ENCODE measurements at places on chromosomes 3 and 15.

GRCh38 chr3:195750797-195751520 lies 30.2 kb downstream of the MUC20 start:
- DNase-seq = no peak

- no peak for DNase-seq
Observed at GRCh38 chr3:12479919-12480427, 4.3 kb upstream of the TSEN2 start.

DNA sequence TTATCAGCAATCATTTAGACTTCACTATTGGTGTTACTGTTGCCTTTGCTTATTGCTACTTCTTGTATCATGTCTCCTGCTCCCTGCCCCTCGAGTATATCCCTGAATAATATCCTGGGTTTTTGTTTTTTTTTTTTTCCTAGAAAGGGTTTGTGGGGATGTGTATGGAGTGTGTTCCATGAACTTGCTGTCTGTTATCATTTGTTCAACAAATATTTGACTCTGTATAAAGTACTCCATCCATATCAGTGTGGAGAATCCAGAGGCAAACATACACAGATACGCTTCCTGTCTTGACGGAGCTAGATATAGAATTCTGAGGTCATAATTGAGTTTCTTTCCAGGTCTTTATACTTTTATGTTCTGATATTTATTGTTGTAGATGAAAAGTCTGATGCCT lies 31.8 kb upstream of the GOLGA6L9 start:
- no peak for DNase-seq

DNA sequence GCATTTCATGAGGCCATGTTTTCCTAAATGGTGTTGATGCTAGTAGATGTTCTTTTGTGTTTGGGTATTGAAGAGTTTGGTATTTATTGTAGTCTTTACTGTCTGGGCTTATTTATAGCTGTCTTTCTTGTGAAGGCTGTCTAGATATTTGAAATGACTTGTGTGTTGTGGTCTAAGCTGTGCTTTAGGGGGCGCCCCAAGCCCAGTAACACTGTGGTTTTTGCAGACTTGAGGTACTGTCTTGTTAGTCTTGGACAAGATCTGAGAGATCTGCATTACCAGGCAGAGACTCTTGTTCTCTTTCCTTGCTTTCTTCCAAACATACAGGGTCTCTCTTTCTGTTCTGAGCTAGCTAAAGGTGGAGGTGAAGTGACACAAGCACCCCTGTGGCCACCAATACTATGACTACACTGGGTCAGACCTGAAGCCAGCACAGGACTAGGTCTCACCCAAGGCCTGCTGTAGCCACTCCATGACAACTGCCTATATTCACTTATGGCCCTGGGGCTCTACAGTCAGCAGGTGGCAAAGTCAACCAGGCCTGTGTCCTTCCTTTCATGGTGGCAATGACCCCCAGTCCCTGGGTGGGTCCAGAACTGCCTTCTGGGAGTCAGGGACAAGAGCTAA lies 152.1 kb upstream of the TBC1D5 start:
- DNase-seq = no peak

GRCh38 chr3:99845999-99846398 lies 28.3 kb downstream of the CMSS1 start:
- no peak for DNase-seq

DNA sequence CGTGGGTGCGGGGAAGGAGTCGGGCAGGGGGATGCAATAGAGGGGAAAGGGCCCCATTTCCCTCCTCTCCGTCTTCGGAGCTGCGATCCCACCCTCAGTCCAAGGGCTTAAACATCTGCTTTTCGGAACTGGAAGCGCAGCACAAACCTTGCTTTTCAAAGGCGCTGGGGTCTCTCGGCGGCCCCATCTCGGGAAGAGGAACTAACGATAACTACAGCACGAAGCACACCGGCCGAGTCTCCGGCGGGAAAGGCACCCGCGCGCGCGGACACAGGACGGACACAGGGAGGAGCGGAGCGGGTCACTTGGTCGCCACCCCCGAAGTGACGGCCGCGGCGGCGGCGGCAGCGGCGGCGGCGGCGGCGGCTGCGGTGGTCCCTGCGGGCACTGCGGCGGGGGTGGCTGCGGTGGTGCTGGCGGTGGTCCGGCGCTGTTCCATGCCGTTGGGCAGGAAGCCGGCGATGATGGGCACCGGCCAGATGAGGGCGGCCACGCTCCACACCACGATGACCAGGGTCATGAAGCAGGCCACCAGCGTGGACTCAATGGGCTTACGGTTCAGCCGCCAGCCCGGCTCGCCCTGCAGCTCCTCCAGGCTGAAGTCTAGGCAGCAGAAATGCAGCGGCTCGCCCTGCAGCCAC lies 1.1 kb downstream of the TMEM158 start:
- peak; percentile 76 for DNase-seq

GRCh38 chr15:99982662-99983061 lies 249.4 kb upstream of the LYSMD4 start:
- no peak for DNase-seq

DNA sequence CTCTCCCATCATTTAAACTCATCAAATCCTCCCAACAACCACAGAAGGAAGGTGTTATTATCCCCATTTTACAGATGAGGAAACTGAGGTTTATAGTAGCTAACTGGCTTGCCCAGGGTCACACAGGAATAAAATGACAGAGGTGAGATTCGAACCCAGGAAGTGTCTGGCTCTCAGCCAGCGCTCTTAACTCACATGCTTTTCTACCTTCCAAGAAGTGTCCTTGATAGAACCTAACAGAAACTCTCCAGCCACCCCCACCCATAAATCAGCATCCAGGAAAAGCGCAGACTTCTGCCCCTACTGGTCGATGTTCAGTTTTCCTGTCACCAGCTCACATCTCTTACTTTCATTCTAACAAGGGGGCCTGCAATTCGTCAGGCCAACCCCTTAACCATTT lies 51.7 kb downstream of the SPATA12 start:
- DNase-seq = no peak

GRCh38 chr15:92584105-92584504 lies 71.5 kb downstream of the FAM174B start:
- no peak for DNase-seq

GRCh38 chr3:128788268-128788869 lies 62.4 kb downstream of the RAB7A start:
- DNase-seq = no peak

DNA sequence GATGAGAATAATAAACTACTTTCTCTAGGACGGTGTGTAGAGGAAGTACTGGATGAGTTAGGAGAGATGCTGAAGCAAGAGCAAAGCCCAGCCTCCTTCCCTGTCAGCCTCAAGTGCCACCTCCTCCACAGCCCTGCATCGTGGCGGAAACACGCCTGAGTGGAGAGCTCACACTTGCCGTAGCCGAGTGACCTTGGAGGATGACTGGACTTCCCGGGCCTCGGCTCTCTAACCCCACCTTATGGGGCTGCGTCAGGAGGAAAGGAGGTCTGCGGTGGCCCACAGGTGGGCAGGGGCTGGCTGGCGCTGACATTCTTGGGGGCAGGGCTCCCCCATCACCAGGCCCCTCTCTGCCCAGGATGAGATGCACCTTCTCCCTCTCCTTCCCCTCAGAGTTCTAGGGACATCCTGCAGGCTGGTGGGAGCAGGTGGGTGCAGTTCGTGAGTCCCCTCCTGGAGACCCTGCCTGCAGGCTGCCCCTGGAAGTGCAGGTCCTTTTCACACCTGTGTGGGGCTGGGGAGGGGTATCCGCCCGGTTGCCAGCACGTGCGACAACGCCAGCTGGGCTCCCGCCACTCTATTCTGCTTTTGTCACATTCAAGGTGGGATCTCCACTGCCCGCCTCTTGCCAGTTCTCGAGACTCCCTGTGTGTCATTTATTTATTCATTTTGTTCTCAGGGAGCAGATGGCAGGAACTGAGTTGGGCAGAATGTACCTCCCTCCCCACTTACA lies 175.2 kb downstream of the MEGF11 start:
- DNase-seq = no peak

DNA sequence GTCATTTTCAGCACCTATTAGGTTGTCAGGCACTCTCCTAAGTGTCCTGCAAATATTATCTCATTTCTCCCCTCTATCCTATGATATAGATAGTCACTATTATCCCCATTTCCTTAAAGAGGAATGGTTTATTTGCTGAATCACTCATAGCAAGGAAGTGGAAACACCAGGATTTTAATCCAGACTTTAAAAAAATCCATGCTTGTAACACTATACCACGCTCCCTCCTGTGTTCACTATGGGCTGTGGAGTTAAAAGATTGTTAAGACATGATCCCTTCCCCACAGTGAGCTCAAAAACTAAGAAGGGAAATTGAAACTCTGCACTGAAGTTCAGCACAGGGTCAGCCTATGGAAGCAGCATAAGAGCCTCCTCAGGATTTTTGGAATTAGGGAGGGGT lies 60.2 kb downstream of the TMEM39A start:
- no peak for DNase-seq

- DNase-seq = no peak
Observed at GRCh38 chr3:133977568-133977967, 52.2 kb downstream of the SLCO2A1 start.

DNA sequence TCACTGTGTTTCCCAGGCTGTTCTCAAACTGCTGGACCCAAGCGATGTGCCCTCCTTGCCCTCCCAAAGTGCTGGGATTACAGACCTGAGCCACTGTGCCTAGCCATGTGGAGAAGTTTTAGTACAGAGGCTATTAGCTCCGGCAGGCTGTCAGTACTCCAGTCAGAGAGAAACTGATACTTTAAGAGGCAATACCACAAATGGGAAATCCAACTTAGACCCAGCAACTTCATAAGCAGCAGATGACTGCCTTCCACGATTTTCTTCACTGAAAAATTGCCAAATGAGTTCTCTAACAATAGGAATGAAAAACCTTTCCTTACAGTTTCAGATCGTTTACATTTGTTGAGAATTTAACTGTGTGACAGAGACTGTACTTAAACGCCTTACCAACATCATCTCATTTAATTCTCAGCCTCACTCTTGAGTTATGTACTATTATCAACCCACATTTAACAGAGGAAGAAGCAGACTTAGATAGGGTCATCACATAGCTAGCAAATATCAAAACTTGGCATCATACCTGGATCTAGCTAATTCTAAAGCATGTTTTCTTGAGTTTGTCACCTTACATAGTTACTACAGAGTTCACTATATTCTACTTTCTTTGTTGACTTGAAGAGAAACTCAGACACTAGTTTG lies 127.4 kb downstream of the TCF12 start:
- no peak for DNase-seq

GRCh38 chr3:11467875-11468274 lies 175.8 kb downstream of the VGLL4 start:
- no peak for DNase-seq

- no peak for DNase-seq
Observed at GRCh38 chr3:129035360-129036221, 25.0 kb upstream of the GP9 start.

GRCh38 chr3:175057401-175057800 lies 198.3 kb downstream of the NAALADL2 start:
- no peak for DNase-seq

GRCh38 chr3:69166446-69166845 lies 44.1 kb upstream of the LMOD3 start:
- DNase-seq = no peak

DNA sequence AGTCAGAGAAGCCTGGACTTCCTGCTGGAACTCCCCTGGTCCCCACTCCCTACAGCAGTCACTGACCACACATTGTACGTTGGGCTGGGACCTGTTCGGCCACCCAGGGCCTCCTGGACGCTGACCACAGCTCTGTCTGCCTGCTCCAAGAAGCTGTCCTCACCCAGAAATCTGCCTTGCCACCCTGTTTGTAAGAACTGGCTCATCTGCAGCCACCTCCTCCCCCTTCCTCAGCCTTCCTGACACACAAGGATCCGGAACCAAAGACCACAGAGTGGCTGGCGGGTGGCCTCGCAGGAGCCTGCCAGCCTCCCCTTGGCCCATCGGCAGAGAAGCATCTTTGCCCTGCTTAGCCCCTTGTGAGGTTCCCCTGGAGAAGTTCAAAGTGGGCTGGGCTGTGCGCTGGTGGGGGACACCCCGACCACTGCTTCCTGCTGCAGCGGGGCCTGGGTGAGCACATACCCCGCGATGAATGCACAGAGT lies 91.9 kb downstream of the PCSK6 start:
- DNase-seq = no peak

GRCh38 chr3:38532529-38532928 lies 36.4 kb downstream of the EXOG start:
- DNase-seq = no peak

- DNase-seq = no peak
Observed at GRCh38 chr15:25416693-25417092, 22.1 kb downstream of the UBE3A start.

- DNase-seq = no peak
Observed at GRCh38 chr15:65369212-65369547, 8.6 kb downstream of the IGDCC3 start.

GRCh38 chr15:55349282-55349681 lies 30.3 kb downstream of the PIGB start:
- DNase-seq = no peak

DNA sequence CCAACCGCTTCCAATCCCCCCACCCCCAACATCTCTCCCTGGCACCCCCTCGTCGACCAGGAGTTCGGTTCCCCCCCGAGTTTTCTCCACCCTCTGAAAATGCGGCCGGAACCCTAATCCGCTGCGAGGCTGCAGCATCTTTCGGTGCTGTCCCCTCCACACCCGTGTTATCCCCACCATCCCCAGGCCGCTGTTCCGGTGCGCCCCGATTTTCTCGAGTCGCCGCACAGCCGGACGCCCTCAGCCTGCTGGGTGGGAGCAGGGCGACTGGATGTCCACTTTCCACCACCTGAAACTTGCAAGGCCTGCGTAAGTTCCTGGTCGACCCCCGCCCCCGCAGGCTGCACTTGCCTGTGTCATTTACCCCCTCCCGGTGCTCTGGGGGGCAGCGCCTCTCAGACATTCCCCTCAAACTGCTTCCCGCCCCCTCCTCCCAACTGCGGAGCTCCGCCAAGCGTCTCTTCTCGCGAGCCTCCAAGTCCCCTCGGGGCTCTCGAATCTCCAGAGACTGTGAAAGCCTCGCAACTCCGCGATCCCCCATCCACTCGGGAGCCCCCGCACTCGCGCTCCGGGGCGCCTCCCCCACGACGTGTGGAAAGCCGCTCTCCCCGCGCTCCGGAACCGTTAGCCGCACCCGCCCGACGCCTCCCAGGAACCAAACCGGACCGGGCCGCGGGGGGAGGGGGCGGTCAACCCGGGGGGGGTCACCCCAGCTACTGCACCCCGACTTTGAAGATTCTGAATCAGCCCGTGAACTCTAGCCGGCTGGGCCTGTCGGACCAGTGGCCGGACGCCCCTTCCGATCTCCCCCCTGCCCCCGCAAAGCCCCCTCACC lies 566 bp downstream of the ETV5 start:
- DNase-seq = peak; percentile 40

- no peak for DNase-seq
Observed at GRCh38 chr3:45332493-45332892, 55.9 kb upstream of the LARS2 start.

All from liver (tissue), 10 donors.